ENCODE measurements at places on chromosomes 5 and 9.

- DNase-seq = peak; percentile 33
Observed at GRCh38 chr5:108730617-108731340, 16.9 kb upstream of the FER start.

DNA sequence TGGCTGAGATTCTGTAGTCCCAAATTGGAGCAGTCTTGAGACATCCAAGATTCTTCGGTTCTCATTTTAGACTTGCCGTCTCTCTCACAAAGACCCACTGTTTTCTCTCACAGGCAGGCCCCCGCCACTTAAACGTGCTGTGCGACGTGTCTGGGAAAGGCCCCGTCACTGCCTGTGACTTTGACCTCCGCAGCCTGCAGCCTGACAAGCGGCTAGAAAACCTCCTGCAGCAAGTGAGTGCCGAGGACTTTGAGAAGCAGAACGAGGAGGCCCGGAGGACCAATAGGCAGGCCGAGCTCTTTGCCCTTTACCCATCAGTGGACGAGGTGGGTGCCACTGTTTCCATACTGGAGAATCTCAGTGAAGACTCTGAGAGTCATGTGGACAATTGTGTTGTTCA lies 97.2 kb downstream of the DOCK8 start:
- no peak for DNase-seq

- no peak for DNase-seq
Observed at GRCh38 chr5:76380346-76381066, 22.6 kb upstream of the IQGAP2 start.

DNA sequence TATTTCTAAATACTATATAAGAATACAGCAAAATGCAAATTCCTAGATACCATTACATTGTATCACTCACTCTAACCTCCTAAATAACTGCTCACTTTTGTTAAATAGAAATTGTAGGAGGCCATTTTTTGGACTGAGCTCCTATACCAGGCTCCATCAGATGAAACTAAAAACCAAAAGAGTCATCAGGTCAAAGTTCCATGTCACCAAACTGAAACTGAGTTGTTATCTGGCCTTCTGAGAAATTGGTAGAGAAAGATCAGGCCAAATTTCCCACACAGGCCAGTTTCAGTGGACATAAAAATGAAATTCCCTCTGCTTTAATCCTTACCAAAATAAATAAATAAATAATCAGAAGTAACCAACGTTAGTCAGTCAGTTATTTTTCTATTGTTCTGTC lies 13.8 kb upstream of the SNX2 start:
- no peak for DNase-seq

DNA sequence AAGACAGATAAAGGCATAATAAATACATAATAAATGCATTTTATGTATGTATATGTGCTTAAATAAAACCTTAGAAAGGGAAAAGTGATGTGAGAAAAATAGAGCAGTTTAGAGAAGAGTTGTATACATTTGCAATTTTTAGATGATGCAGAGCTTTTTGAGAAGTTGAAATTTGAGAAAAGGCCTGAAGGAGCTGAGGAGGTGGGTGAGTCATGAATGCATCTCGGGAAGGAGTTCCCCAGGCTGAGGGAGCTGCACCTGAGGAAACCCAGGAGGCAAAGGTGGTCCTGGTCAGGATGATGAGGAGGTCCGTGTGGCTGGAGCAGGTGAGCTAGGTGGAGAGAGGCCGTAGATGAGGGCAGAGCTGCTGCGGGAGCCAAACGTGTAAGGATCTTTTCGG lies 17.4 kb upstream of the CD180 start:
- no peak for DNase-seq

- no peak for DNase-seq
Observed at GRCh38 chr9:35042081-35042604, 30.3 kb downstream of the VCP start.

- no peak for DNase-seq
Observed at GRCh38 chr9:137951597-137952490, 74.3 kb downstream of the CACNA1B start.

GRCh38 chr9:105531530-105531929 lies 26.4 kb upstream of the FKTN start:
- no peak for DNase-seq

DNA sequence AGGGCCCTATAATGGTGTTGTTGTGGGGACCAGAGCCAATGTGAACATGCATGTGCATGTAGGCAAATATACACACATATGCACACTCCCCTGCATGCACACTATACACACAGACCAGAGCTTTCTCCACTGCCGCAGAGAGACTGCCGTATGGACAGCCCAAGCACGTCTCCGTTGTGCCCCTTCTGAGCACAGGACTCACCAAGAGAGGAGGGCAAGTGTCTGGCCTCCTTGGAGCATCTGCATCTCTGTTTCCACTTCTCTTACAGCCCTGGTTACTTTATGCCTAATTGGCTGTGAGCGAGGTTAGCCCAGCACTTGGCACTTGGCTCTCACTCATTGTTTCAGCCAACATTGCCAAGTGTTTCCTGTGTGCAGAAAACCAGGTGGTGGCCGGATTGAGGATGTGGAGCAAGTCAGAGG lies 30.4 kb downstream of the CSF2 start:
- DNase-seq = no peak

DNA sequence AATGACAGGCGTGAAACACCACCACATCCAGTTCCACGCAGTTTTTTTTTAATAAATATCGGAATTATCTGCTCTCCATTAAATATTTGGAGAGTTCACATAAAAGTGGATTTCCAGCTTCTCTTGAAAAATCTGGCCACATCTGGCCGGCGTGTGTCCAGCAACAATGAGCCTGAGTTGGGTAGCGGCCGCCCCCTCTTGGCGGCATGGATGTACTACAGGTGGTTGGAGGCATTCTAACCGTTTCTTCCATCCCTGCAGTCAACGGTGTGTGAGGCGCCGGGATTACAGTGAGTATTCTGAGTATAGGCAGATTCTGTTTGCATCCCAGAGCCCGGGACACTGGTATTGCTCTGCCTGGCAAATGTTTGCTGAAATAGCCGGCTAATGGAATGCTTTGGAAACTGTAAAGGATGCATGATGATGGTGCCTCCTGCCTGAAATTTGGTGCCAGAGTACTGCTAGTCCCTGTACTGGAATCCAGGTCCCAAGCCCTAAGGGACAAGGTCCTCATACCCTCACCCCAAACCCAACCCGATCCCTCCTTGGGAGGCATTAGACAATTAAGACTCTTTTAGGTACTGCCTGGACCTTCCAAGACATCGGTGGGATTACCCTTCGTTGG lies 13.6 kb upstream of the GM2A start:
- no peak for DNase-seq

GRCh38 chr9:134837529-134837928 lies 43.1 kb upstream of the FCN2 start:
- DNase-seq = no peak

GRCh38 chr9:122374885-122375420 lies 4.1 kb downstream of the PTGS1 start:
- no peak for DNase-seq

DNA sequence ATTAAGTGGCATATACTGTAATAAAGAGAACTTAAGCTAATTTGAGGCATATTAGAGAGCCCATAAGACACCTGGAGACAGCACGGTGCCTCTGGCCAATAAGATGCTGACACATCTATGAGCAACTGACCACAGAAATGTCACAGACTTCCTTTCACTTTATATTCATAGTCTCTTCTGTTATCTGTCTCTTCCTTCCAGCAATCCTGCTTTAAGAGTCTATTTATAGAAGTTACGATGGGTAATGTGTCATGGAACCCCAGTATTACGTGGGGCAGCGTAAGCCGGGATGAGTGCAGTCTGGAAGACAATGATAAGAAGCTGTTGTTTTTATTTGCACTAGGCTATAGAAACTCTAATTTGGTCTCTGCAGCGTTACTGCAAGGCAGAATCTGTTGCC lies 136.8 kb downstream of the CFAP90 start:
- no peak for DNase-seq

DNA sequence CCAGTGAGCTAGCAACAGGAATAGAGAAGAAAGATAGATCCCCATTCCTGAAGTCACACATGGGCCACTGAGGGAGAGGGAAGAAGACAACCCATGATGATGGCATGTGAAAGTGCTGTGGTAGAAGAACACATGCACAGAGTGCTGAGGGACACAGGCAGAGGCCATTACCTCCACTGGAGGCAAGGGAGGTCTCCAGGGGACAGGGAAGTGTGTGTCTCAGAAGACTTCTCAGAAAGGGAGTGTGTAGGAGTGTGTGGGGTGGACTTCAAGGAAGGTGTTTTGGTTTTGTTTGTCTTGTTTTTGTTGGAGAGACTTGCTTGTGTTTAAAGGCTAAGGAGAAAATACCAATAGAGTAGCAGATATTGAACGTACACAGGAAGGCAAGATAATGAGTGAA lies 77.0 kb upstream of the SMARCA2 start:
- DNase-seq = no peak

- no peak for DNase-seq
Observed at GRCh38 chr9:133614056-133614455, 4.9 kb upstream of the FAM163B start.
